Fibroblast of skin of right quadriceps (primary cell): ENCODE measurements at places on chromosomes 1 and 21.
A peak's percentile ranks its signal among the peaks of the same experiment; 100 is the strongest.

- no peak for DNase-seq
Measured at GRCh38 chr1:45704637-45705036, 16.7 kb downstream of the TMEM69 start.

DNA sequence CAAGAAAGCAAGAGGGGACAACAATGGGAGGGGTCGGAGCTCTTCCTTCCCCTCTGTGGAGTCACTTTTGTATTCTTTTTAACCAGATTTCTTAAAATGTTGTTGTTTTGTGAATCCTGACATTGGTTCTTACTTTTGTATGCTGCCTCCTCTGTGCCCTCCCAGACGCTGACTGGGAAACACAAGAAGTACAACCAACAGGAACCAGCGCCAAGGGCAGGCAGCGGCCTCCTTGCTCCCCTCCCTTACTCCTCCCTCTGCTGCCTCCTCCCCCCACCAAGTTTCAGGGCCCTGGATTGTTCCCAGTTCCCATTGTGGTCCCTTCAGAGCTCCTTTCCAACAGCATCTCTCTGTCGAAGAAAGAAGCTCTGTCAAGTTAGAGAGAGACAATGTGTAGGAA lies 111.1 kb downstream of the BRINP2 start:
- DNase-seq, result no peak

GRCh38 chr1:175757381-175758015 lies 14.1 kb upstream of the TNR start:
- peak; percentile 1 for DNase-seq

DNA sequence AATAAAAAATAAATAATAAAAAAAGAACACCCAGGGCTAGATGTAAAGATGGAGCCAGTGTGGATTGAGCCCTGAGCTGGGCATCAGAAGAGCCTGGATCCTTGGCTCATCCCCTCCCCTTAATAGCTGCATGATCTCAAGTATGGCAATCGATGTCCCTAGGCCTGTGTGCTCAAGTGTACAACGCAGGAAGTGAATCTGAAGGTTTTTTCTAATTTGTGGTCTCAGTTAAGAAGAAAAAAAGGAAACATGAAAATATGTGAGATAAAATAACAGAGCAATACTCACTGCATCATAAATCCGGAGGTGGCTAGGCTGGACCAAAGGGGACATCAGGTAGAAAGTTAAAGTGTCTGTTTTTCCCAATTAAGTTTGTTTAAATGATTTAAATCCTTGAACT lies 47.3 kb upstream of the SLC44A3 start:
- no peak for DNase-seq

- peak; percentile 37 for DNase-seq
Measured at GRCh38 chr1:201970334-201971159, 11.9 kb upstream of the RNPEP start.

GRCh38 chr1:33563699-33564098 lies 91.3 kb downstream of the ZSCAN20 start:
- no peak for DNase-seq

GRCh38 chr1:152348447-152348846 lies 11.4 kb downstream of the FLG2 start:
- DNase-seq, result no peak

- no peak for DNase-seq
Measured at GRCh38 chr21:36190736-36191135, 34.1 kb downstream of the DOP1B start.

- DNase-seq, result no peak
Measured at GRCh38 chr1:106564192-106564591, 492.3 kb upstream of the PRMT6 start.

- no peak for DNase-seq
Measured at GRCh38 chr1:214327514-214327913, 46.6 kb downstream of the SMYD2 start.

GRCh38 chr1:13960375-13960987 lies 260.5 kb downstream of the PRDM2 start:
- DNase-seq, result peak; percentile 45

DNA sequence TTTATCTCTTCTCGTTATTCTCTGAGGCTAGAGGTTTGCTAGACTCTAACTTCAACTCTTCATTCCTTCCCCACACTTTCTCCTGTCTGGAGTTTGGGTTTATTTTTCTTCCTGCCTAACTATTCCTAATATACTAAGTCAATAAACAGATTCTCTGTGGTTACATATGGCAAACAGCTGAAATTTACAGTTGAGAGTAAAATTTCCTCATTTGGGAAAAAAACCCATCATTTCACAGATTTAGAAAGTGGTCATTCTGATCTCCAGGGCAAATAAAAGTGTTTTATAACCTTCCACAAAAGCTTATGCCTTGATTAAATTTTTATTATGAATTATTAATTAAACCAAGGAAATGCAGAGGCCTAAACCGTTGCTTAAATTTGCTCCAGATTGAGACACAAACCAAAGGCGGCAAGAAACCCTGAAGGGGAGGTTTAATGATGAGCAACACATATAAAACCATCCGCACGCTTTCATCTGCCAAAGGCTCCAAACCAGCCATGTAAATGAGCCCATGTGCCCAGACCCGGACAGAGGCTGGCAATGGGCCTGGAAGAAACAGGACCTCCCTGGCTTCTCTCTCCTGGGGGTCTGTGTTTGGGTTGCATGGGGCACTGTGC lies 201.7 kb upstream of the LMO4 start:
- DNase-seq, result peak; percentile 57

DNA sequence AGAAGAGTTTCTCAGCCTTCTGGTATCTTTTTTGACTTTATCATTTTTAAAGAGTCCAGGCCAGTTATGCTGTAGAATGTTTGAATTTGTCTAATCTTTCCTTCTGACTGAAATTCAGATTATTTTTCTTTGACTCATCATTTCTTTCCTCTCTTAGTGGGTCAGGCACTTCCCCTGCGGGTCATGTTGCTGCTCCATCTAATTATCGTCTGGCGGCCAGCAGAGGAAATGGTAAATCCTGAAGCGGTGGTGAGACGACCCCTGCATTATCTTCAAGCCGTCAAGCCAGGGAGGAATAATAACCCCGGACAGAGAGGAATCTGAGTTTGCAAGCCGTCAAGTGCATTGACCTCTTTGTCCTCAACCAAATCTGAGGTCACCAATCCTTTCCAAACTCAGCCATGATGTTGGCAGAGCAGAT lies 102.1 kb downstream of the ADSS2 start:
- no peak for DNase-seq

- no peak for DNase-seq
Measured at GRCh38 chr1:153541641-153542590, 1.2 kb upstream of the S100A5 start.

- DNase-seq, result peak; percentile 81
Measured at GRCh38 chr1:203440771-203441170, 34.8 kb upstream of the PRELP start.
